ENCODE measurements at places on chromosomes 12 and 14.

GRCh38 chr14:94770251-94770749, 387 bp upstream of the GSC start:
- peak; percentile 80 for DNase-seq

GRCh38 chr12:76883151-76883550, 4.3 kb upstream of the CSRP2 start:
- no peak for DNase-seq

GRCh38 chr12:47396902-47397663, 308.7 kb downstream of the RPAP3 start:
- no peak for DNase-seq

DNA sequence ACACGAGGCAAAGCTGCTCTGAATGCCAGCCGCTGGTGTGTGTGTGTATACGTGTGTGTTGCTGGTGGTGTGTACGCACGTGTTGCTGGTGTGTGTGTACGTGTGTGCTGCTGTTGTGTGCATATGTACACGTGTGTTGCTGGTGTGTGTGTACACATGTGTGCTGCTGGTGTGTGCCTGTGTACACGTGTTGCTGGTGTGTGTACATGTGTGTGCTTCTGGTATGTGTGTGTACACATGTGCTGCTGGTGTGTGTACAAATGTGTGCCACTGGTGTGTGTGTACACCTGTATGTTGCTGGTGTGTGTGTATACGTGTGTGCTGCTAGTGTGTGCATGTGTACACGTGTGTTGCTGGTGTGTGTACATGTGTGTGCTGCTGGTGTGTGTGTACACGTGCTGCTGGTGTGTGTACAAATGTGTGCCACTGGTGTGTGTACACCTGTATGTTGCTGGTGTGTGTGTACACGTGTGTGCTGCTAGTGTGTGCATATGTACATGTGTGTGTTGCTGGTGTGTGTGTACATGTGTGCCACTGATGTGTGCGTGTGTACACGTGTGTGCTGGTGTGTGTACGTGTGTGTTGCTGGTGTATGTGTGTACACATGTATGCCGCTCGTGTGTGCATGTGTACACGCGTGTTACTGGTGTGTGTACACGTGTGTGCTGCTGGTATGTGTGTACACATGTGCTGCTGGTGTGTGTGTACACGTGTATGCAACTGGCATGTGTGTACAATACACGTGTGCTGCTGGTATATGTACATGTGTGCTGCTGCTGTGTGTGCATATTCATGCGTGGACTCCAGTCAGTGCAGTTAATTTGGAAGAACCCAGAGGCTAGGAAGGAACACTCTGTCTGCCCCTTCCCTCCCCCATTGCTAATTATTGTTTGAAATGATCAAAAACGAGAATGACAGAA, 47.2 kb downstream of the CACNA2D4 start:
- DNase-seq, result no peak

GRCh38 chr12:110366321-110367142, 37.0 kb downstream of the ANAPC7 start:
- DNase-seq, result peak; percentile 72

GRCh38 chr12:93302331-93303229, 75.1 kb upstream of the NUDT4 start:
- DNase-seq, result no peak

- DNase-seq, result no peak
These were observed 151.2 kb downstream of the C12orf75 start for GRCh38 chr12:105481392-105482300.

DNA sequence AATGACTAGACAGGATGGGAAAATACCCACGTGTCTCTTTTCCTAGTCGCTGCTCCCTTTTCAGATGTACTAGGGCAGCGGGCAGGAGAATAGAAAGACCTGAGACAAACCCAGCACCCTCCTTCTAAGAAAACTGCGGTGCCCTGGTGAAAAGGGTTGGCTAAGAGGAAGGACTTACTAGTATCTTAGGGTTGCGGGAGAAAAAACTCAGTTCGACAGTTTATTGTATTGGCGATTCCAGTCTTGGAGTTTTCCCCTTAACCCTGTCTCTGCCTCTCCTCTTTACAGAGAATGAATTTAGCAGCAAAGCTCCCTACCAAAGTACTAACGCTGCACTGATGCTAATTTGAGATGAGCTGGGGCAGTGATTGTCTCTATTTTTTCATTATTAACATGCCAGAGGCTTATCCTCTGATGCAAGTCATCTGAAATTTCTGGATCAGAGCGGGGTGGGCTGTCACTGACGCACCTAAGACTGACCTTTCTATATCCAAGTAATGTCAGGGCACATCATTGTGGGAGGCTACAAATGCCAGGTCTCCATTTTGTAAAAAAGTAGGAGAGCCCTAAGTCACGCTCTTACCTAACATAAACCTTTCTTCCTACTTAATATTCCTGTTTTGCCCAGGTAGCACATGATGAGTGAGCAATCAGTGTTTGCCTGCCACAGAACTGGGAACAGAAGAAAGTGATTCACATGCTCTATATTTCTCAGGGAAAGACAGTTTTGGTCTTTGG, 916 bp upstream of the PAWR start:
- DNase-seq, result no peak

GRCh38 chr14:38233218-38233617, 22.7 kb downstream of the CLEC14A start:
- no peak for DNase-seq

- DNase-seq, result no peak
These were observed 1.0 kb downstream of the CD69 start for GRCh38 chr12:9759694-9760093.

- DNase-seq, result no peak
These were observed 79.2 kb downstream of the LLPH start for GRCh38 chr12:66051361-66051760.

DNA sequence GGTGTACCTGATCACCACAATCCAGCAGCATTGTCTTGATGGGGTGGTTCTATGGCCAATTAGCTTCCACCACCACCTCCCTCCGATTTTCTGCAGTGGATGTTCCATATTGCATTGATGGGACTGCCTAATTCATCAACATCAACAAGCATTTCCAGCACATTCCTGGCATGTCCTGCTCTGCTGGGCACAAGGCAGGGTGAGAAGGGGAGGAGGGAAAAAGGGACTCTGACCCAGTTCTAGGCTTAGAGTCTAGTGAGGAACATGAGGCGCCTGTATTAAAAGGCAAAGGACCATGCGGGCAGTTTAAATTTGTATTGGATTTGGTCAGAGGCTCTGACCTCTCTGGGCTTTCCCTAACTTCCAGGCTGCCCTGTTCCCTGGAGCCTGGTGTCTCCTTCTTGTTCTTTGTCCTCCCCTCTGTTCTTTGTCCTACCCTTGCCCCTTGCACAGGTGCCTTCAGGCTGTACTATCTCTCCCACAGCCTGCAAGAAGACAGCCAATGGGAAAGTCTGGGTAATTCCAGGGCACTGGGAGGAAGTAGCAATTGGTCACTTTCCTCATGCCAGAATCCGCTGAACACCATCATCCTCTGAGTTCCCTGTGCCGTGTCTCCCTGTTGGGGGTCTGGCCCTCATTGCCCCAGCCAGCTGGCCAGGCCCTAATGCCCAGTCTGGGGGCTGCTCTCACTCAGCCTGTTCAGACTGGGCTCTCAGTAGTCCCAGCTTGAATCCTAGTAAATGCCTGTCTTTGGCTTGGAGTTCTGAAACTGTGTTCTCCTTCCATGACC, 43.3 kb downstream of the TSPAN11 start:
- DNase-seq, result no peak

- DNase-seq, result peak; percentile 31
These were observed 141.7 kb downstream of the SYT1 start for GRCh38 chr12:79006306-79006705.

DNA sequence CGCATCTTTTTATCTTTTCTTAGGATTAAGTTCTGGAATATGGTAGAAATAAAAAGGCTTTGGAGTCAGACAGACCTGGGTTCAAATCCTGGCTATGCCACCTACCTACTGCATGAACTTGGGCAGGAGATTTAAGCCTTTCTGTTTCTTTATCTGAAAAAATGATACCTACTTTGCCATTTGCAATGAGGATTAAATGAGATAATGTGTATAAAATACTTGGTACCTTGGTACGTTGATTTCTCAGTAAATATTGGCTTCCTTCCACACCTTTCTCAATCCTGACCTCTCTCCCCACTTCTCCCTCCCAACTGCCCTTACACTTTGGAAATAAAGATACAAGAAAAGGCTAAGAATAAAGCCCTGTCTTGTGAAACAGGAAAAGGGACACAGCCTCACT, 172.6 kb downstream of the PAX9 start:
- no peak for DNase-seq

- DNase-seq, result no peak
These were observed 123.1 kb downstream of the ZFP36L1 start for GRCh38 chr14:68669603-68670358.

DNA sequence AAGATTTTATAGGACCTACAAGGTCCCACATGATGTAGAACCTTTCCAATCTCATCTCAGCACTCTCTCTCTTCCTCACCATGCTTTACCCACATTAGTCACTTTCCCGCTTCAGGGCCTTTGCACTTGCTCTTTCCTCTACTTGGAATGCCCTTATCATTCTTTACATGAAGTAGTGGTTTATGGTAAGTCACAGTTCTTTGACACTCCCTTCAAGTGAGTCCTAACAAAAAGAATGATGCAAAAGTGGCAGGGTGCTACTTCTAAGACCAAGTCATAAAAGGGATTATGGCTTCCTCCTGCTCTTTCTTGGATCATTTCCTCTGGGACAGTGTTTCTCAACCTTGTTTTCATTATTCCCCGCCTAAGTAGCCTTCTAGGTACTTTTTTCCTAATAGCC, 13.1 kb downstream of the TMBIM4 start:
- DNase-seq, result no peak

- DNase-seq, result peak; percentile 56
These were observed 41.3 kb downstream of the BAZ1A start for GRCh38 chr14:34833549-34834523.

- no peak for DNase-seq
These were observed 6.6 kb downstream of the GPR84 start for GRCh38 chr12:54357506-54358190.

DNA sequence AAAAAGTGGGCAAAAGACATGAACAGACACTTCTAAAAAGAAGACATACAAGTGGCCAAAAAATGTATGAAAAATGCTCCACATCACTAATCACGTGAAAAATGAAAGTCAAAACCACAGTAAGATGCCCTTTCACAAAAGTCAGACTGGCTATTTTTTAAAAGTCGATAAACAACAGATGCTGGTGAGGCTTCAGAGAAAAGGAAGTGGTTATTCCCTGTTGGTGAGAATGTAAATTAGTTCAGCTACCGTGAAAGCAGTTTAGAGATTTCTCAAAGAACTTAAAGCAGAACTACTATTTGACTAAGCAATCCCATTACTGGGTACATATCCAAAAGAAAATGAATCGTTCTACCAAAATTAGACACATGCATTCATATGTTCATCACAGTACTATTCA, 237.0 kb downstream of the KIF21A start:
- DNase-seq, result no peak

- DNase-seq, result no peak
These were observed 250.6 kb downstream of the KSR2 start for GRCh38 chr12:117718141-117718540.

DNA sequence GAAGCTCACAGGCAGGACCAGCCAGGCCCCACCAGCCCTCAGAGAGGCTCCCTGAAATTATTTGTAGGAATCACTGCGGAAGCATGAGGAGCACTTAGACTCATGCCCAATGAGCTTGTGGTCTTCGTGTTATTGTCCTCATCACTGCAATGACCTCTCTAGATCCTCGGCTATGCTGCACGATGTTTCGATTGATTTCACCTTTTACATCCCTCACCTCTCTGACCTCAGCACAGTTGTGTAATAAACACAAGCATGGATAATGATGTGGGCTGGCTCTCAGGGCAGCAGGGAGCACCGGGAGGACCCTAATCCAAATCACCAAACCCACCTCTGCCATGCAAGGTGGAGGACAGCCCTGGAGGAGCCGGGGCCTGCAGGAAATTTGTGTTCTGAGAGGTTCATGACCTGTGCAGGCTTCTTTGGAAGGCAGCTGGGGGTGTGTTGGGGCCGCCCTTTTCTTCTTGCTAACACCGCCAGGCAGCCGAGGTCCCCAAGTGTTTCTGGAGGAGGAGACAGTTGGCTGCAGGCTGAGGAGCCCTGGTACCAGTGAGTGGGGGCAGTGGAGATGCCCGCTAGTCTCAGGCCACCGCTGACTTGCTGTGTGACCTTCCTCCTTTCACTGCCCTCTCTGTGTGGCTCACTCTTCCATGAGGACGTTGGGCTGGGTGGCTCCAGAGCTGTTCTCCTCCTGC, 29.5 kb upstream of the EML1 start:
- no peak for DNase-seq

DNA sequence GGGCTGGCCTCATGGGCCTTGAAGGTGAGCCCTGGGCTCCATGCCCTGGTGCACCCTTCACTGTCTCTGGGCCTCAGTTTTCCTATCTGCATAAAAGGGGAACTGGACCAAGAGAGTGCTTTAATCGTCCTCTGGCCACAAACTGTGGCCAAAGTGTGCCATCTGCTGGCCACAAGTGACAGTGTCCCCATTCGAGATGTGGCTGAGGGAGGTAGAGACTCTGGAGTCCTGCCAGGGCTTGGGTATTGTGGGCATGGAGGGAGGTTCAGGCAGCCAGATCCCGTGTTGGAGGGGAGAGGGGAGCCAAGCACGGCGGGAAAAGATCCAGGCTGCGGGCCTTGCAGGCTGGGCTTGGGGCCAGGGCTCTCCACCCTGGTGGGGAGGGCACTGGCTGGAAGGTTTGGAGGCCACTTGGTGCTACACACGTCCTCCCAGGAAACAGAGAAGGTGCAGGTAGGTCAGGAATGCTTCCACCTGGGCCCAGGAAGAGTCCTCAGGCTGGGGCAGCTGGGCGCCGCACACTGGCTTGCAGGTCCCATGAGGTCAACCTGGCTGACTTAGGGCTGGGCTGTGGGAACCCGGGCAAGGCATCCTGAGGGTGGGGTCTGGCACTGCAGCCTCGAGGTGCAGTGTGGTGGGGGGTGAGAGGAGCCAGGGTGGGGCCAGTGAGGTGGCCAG, 7.3 kb upstream of the KIF26A start:
- DNase-seq, result peak; percentile 47

DNA sequence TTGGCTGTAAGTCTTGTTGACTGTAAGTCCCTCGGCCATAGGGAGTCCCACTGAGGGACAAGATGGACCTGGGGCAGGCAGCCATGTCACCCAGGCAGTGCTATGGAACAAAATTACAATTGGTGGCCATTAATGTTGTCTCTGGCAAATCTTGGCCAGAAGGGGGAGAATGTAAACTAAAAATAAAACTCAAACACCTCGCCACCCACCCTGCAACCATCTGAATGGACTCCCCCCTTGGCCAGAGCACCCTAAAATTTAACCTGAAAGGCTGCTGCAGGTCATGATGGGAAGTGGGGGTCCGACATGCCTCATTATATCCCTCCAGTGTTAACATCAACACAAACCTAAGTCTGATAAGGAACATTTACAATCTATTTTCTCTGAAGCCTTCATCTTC, 8.2 kb downstream of the SLC22A17 start:
- no peak for DNase-seq

Data from common myeloid progenitor, CD34-positive (primary cell).